Psoas muscle (tissue), 8 donors: ENCODE measurements at places on chromosomes 7 and 10. TPM values are rescaled to one million over a fixed set of nuclear protein-coding genes. Genes with fewer than 3 reads are reported as not detected.

- H3K27ac ChIP-seq = no peak overlapping the region
- H3K36me3 ChIP-seq = peaks cover 3% of the 10 kb centered on the region
- no peaks in the 10 kb centered on the region for H3K4me1 ChIP-seq
Measured at GRCh38 chr10:13492493-13493180, 36.2 kb downstream of the BEND7 start.

- H3K4me3 ChIP-seq = no peak overlapping the region
- no peak overlapping the region for H3K27ac ChIP-seq
- H3K36me3 ChIP-seq = no peaks in the 10 kb centered on the region
- H3K27me3 ChIP-seq = no peaks in the 10 kb centered on the region
- DNase-seq = no peak
Measured at GRCh38 chr7:44534501-44534900, 6.6 kb downstream of the NPC1L1 start.

DNA sequence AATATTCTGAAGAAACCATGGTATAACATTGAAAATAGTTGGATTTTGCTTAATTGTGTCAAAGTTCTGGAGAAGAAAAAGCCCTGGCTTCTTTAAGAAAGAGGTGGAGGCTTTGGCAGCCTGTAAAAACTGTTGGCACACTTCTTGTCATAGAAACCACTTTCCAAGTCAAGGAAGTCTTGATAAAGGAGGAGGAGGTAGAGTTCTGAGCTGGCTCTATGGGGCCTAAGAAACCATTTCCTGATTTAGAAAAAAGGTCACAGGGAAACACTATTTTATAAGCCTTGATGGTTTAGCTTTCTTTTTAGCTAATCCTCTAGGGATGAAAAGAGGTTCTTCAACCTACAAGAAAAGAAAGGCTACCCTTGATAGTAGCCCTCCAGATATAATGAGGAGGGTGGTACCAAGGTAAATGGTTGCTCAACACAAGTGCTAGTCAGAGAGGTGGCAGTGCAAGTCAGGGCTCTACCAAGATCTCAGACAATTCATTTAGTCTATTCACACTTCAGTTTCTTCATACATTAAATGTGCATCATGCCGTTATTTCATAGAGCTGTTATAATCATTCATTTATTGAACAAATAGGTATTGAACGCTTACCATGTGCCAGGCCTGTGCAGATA is 346.9 kb downstream of the RNLS start:
- H3K27ac ChIP-seq = no peak overlapping the region
- no peak overlapping the region for H3K4me3 ChIP-seq
- H3K4me1 ChIP-seq = peaks cover 19% of the 10 kb centered on the region
- H3K36me3 ChIP-seq = no peaks in the 10 kb centered on the region
- H3K27me3 ChIP-seq = no peaks in the 10 kb centered on the region

GRCh38 chr10:3554121-3554522 is 230.9 kb downstream of the KLF6 start:
- no peak overlapping the region for H3K27ac ChIP-seq
- H3K4me1 ChIP-seq = no peaks in the 10 kb centered on the region
- H3K36me3 ChIP-seq = no peaks in the 10 kb centered on the region
- DNase-seq = no peak
- no peaks in the 10 kb centered on the region for H3K27me3 ChIP-seq
- H3K4me3 ChIP-seq = no peak overlapping the region

DNA sequence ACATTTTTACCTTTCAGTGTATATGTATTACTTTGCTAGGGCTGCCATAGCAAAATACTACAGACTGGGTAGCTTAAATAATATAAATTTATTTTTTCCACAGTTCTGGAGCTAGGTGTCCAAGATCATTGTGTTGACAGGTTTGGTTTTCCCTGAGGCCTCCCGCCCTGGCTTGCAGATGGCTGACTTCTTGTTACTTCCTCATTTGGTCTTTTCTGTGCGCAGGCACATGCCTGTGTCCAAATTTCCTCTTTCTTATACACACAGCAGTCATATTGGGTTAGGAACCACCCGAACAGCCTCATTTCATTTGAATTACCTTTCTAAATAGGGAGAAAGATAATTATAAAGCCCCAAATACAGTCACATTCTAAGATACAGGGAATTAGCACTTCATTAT is 521.6 kb upstream of the SORCS1 start:
- no peak overlapping the region for H3K27ac ChIP-seq
- H3K27me3 ChIP-seq = no peaks in the 10 kb centered on the region

DNA sequence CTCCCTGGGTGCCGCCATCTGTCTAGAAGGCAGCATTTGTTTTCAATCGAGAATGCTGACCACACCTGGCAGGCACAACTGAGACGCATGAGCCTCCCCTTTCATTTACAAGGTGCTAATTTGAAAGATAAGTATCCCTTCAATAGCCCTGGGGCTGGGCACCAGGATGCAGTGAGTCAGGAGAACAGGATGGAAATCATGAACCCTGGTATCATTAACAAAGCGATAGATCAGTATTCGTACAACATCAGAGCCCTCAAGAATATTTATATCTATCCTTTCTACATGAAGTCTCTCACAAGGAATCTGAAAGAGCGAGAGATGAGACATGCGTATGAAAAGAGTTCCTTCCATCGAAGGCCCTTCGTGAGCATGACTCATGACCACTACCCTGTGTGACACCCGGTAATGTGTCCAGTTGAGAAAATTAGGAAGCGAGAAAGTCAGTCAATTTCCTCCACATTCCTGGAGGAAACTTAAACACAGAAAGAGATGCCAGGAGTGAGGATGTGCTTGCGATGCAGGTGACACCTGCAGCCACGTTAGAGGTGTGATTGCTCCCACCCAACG is 123.1 kb upstream of the PITRM1 start:
- no peak overlapping the region for H3K4me3 ChIP-seq
- no peak overlapping the region for H3K27ac ChIP-seq
- H3K27me3 ChIP-seq = peaks cover 6% of the 10 kb centered on the region
- H3K4me1 ChIP-seq = peaks cover 4% of the 10 kb centered on the region
- no peak for DNase-seq
- no peaks in the 10 kb centered on the region for H3K36me3 ChIP-seq

- H3K36me3 ChIP-seq = no peaks in the 10 kb centered on the region
- H3K4me1 ChIP-seq = no peaks in the 10 kb centered on the region
- DNase-seq = no peak
- H3K27ac ChIP-seq = no peak overlapping the region
Measured at GRCh38 chr10:5376450-5376849, 11.7 kb downstream of the UCN3 start.

DNA sequence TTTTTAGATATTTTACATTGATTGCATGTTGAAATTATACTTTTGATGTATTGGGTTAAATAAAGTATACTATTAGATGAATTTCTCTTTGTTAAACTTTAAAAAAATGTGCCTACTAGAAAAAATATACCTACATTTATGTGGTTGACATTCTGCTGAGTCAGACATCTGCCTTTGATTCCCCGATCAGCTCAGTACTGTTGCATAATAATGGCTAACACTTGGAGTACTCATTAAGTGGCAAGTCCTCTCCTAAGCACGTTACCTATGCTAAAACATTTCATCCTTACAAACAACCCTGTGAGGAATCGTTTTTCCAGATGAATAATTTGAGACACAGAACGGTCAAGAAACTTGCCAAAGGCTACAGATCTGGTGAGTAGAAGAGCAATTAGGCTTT is 14.0 kb upstream of the SEM1 start:
- H3K4me3 ChIP-seq = no peak overlapping the region
- no peak overlapping the region for H3K27ac ChIP-seq
- no peaks in the 10 kb centered on the region for H3K4me1 ChIP-seq

DNA sequence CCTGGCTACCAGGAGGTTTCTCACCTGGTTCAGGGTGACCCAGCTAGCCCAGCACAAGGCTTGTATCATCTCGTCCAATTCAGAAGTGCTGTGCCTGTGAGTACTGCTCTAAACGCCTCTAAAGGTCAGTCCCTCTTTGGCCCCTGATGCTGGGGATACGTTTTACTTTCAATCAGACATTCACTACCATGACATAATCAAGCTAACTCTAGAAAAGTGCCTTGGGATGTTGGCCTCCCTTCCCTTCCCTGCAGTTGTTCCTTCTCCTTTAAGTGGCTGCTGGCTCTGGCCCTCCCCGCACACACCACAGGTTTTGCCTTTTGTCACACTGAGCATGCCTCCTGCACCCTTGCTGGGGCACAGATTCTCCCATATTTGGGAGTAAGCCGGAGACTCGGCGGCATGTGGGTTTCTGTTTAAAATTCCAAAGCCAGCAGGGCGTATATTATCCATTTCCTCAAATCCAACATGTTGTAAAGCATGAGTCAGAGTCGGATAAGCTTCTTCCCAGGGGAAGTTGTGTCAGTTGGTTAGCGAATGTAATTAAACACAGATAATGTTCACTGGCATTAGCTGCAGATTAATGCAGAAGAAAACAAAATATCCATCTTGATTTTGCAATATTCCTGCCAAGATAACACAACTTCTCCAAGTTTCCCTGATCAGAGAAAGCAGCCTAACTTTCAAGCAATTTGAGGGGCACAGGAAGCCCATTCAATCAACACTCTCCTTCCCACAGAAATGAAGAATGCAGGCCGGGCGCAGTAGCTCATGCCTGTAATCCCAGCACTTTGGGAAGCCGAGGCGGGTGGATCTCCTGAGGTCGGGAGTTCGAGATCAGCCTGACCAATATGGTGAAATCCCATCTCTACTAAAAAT is 31.8 kb upstream of the VCL start:
- H3K27ac ChIP-seq = peak overlapping the region; percentile 84
- no peaks in the 10 kb centered on the region for H3K27me3 ChIP-seq
- peak; percentile 73 for DNase-seq
- H3K4me3 ChIP-seq = peak overlapping the region; percentile 40
- H3K36me3 ChIP-seq = no peaks in the 10 kb centered on the region
- H3K4me1 ChIP-seq = peaks cover 6% of the 10 kb centered on the region

DNA sequence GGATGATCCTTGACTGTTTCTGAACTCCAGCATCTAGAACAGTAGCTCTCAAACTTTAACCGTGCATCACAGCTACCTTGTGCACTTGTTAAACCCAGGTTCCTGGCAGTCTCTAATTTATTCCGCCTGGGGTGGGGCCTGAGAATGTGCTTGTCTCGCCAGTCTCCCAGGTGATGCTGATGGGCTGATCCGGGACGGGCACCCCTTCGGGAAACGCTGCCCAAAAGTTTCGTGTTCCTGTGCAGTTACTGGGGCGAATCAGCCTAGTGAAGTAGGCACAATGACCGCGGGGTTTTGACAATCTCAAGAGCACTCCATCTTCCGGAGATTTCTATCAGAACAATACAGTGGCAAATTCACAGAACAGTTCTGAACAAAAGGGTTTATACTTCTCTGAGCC is 29.9 kb downstream of the ADCYAP1R1 start:
- H3K4me3 ChIP-seq = no peak overlapping the region
- peak; percentile 17 for DNase-seq
- H3K4me1 ChIP-seq = no peaks in the 10 kb centered on the region
- H3K27ac ChIP-seq = peak overlapping the region; percentile 1
- H3K27me3 ChIP-seq = no peaks in the 10 kb centered on the region

OR13A1 gene
- not detected for total RNA-seq

OGDH gene
- total RNA-seq = 252 TPM

A1CF gene
- not detected for total RNA-seq

LEP gene
- 0.32 TPM for total RNA-seq

COX15 gene
- total RNA-seq = 42.7 TPM

NPFFR1 gene
- not detected for total RNA-seq
